ENCODE measurements at places on chromosomes 4 and X.

DNA sequence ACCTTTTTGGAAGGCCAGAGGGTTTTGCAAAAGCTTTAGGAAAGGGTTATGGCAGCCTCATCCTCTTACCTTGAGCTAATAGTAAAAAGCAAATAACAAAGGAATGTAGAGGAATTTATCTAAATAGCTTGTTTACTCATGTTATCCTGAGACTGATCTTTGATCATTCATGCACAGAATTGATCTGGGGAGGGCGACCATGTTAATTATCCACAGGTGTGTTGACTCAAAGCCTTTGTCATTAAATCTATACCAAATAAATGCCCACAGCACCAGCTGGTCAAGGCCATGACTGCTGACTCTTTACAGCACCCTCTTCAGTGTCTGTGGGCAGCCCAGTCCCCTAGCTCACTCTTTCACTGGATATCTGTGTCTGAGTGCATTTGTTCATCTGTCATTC, 22.8 kb upstream of the DCLK2 start:
- DNase-seq: no peak

DNA sequence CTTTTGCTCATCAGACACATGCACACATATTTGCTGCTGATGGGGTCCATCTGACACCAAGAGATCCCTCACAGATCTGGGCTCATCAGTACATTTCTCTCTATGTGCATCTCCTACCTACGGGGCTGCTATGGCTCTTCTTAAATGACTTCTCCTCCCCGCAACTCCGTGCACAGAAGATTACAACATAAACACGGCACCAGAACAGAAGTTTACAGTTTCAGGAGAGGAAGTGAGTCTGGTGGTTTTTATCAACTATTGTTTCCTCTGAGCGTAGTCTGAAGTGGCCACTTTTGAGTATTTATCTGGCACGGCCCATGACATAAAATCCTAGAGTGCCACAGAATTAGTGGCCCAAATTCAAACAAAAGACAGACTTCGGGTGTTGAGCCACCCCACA, 263.8 kb downstream of the PRDM5 start:
- no peak for DNase-seq

DNA sequence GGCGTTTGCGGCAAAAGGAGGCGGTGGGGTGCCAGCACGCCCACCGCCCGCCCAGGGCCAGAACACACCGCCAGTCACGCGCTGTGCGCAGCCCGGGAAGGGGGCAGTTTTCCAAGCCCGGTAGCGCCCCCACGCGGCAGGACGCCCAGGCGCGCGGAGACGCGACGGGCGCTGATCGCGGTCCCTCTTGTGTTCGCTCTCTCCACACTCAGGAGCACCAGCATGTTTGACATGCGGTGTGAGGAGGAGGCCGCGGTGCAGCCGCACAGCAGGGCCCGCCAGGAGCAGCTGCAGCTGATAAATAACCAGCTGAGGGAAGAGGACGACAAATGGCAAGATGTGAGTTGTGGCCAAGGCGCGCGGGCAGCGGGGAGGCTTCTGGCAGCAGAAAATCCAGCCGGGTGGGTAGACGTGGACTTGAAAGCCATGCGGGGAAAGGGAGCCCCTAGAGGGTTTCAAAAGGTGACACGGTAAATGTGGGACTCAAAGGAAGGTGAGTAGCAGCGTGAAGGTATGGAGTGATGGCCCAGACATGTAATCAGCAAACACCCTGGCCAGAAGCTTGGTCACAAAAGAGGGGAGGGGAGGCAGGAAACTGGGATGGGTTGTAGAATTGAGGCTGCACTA, 104.1 kb downstream of the PHOX2B start:
- no peak for DNase-seq

DNA sequence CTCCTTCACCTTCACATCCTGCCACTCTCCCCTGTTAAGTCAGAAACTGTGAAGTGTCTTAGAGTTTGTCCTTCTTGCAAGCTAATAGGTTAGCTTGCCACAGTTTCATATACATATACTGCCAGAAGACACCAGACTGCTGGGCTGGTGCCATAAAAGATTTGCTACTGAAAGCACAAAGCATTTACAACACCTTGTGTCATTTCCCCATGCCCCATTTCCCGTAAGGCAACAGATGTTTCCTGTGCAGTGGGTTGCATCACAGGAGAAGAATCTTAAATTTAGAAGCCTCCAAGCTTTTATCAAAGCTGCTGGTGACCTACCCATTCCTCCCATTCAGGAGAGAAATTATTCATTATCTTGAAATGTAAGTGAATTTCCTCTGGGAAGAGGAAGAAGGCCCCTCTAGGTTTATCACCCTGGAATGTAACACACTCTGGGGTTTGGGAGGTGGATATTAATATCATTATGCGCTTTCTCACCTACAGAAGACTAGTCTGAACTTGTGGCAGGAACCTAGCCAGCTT, 34.5 kb upstream of the RAB33B start:
- no peak for DNase-seq

- DNase-seq: no peak
Observed at GRCh38 chr4:139526928-139527327, 29.1 kb downstream of the SETD7 start.

DNA sequence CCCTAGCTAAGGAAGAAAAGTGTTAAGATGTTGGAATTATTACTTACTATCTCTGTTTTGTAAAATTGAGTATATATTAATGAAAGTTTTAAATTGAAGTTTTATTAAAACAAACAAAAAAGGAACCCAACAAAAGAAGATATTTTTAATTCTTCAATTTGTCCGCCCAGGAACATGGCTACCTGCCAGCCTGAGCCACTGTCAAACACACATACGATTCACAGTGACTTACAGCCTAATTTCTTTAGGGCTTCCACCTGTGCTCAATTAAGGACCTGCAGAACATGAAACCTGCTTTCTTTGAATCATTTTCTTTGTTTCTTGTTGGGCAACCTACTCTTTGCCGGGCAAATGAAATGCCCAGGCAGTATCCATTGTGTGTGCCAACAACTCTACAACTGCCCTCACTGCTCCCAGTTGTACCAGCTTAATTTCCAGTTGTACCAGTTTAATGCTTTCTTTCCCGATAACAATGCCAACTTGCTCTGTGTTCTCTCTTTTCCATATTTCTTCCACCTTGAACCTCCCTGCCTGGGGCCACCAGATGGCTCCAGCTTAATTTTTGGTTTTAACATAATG, 181.7 kb downstream of the GBA3 start:
- no peak for DNase-seq

DNA sequence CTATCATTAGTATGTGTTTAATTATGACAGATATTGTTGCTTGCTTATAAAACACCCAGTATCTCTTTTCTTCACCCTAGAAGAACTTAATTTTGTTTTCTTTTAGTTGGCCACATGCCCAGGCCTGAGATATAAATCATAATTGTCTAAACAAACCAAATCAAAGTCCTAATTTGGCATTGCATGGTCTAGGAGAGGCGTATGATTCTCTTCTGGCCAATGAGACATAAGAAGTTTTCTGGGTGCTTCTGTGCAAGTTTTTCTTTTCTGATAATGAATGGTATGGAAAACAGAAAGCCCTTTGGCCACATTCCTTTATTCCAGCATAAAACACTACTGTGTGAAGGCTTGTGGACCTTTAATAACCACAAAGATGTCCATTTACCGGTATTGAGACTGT, 192.9 kb upstream of the CTSO start:
- DNase-seq: no peak

GRCh38 chr4:181685461-181685860, 557.7 kb upstream of the TENM3 start:
- DNase-seq: no peak

GRCh38 chr4:104976262-104976661, 170.4 kb upstream of the TET2 start:
- no peak for DNase-seq
